Activated T-cell treated with anti-CD3 and anti-CD28 coated beads, Interleukin-2, amount 50 U/mL, for 72 hours (primary cell): ENCODE measurements at places on chromosomes 11 and 22. TPM values are rescaled to one million over a fixed set of nuclear protein-coding genes. Genes with fewer than 3 reads are reported as not detected.

GRCh38 chr11:79594834-79595233 is 154.0 kb upstream of the TENM4 start:
- no peak for DNase-seq

DNA sequence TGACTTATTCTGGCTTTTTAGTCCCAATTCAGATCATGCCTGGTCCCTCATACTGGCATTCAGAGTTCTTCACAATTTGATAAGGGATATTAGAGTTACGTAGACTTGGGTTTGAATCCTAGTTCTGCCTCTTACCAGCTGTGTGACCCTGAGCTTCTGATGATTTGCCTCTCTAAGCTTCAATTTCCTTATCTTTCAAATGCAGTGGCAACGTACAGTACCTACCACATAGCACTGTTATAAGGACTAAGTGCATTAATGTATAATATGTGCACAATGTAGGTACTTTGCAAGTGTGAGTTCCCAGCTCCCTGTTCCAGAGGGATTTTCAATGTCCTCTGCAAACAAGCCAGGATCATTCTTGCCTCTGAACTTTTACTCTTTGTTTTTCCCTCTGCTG is 7.3 kb downstream of the RHOG start:
- DNase-seq: no peak

DNA sequence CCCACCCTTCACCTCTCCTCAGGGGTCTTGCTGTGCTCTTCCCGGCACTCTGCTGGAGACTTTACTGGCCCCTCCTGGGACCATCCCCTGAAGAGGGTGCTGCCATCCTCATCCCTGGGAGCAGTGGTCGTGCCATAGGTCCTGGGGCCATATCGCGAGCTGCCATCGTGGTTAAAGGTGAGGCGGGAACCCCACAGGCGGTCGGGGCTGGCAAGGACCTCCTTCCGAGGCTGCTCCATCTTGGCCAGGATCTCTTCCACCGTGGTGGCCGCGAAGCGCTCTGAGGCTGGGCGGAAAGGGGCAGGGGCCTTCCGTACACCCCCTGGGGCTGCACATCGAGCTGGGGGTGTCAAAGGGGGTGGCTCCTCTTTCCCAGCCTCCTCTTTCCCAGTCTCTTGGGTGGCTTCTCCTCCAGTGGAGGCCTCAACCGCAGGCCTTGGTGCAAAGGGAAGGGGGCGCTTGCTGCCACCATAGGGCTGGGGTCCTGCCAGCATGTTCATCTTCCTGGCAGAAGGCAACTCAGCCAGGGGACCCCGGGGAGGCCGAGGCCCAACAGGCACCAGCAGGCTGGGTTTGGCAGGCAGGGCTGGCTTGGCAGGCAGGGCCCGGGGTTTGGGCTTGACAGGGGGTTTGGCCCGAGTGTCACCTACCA is 4.6 kb downstream of the TNKS1BP1 start:
- no peak for DNase-seq

- DNase-seq: no peak
Measured at GRCh38 chr11:7019500-7020182, 505 bp downstream of the ZNF214 start.

DNA sequence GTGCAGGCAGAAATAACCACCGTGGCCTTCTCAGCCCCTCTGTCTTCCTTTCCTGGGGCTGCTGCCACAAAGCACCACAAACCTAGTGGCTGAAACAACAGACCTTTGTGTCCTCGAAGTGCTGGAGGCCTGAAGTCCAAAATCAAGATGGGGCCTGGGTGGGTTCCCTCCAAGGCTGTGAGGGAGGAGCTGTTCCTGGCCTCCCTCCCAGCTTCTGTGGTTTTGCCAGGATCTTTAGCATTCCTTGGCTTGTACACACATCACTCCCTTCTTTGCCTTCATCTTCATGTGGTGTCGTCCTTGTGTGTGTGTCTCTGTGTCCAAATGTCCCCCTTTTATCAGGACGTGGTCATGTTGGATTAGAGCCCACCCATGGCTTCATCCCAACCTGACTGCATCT is 29.0 kb upstream of the PARVG start:
- no peak for DNase-seq

- DNase-seq: no peak
Measured at GRCh38 chr11:46639197-46639839, 22.0 kb downstream of the ATG13 start.

GRCh38 chr11:28491431-28491830 is 383.2 kb downstream of the METTL15 start:
- DNase-seq: no peak

- no peak for DNase-seq
Measured at GRCh38 chr11:7423946-7424345, 61.4 kb upstream of the OLFML1 start.

- DNase-seq: no peak
Measured at GRCh38 chr11:134244593-134244992, 8.6 kb downstream of the THYN1 start.

- no peak for DNase-seq
Measured at GRCh38 chr11:44615041-44615755, 49.7 kb downstream of the CD82 start.

GRCh38 chr11:56885854-56886253 is 102.9 kb upstream of the OR5AK2 start:
- no peak for DNase-seq

GRCh38 chr22:46087816-46088277 is 62.5 kb upstream of the PPARA start:
- DNase-seq: no peak

- no peak for DNase-seq
Measured at GRCh38 chr11:69333879-69334278, 39.9 kb downstream of the MYEOV start.

GRCh38 chr11:27427183-27427980 is 45.2 kb downstream of the LGR4 start:
- no peak for DNase-seq

- DNase-seq: no peak
Measured at GRCh38 chr22:46202897-46203600, 47.0 kb downstream of the CDPF1 start.

- DNase-seq: no peak
Measured at GRCh38 chr22:42417645-42418305, 14.4 kb downstream of the NFAM1 start.

GRCh38 chr11:2951231-2952110 is 22.3 kb upstream of the PHLDA2 start:
- no peak for DNase-seq

DNA sequence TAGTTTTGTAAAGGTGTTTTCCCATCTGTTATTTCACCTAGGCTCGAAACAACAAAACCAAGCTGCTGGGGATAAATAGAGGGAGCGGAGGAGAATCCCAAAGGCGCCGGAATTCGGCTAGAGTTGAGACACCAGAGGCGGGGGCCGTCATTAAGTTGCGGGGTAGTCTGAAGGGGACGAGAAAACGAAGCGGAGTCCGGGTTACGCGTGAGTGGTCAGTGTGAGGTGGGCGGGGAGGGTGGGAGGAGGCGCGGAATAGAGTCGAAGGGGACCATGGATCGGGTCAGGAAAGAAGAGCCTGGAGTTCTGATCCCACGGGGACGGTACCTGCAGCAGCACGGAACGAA is 361 bp downstream of the SRPRA start:
- no peak for DNase-seq

- DNase-seq: peak; percentile 90
Measured at GRCh38 chr22:41998361-41999261, at the start of gene WBP2NL. Gene WBP2NL (plus strand): TSS chr22:41998788. CDS start chr22:41998819, 31 bp downstream.

- peak; percentile 70 for DNase-seq
Measured at GRCh38 chr11:112555491-112556364, 295.1 kb upstream of the PLET1 start.

DNA sequence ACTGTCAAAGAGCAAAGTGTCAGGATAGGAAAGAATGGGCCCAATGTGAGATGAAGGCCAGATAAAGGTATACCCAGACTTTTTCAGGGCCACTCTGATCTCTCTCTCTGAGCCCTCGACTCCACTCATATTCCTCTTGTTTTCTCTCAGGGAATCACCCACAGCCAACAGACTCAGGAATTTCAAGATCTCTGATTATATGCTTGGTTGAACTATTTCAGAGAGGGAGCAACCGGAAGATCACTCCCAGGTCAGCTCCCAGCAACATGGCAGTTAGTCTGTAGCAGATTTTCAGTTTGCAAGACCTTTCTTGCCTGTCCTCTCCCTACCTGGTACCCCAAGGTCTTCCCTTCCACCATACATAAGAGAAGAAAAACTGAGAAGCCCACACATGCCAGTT is 102.5 kb downstream of the C11orf58 start:
- DNase-seq: no peak

- DNase-seq: no peak
Measured at GRCh38 chr11:62088331-62088933, 35.4 kb upstream of the INCENP start.

GRCh38 chr22:40862013-40862412 is at the start of gene DNAJB7:
Gene DNAJB7 (minus strand): TSS chr22:40862113. CDS start chr22:40861994, 119 bp downstream.
- DNase-seq: no peak

DNA sequence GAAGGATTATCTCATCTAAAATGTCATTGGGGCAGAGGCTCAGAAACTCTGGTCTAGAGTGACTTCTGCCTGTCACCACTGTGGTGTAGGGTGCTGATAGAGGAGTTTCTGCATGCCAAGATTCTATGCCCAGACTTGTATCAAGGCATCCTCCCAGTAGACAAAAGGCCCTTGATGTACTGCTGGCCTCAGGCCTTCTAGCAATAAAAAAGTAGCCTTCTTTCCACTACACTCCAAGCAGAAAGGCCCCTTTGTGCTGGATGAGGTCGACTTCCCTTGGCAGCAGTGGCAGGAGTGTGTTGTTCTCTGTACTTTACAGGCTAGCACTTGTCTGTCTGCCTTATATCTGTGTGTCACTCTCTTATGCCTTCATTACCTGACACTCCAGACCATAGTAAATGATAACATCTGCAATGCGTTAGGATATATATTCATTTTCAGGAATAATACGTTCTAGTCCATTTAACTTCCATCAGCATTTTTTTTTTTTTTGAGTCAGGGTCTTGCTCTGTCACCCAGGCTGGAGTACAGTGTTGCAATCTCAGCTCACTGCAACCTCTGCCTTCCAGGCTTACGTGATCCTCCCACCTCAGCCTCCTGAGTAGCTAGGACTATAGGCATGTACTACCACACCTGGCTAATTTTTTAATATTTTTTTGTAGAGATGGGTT is 49.5 kb upstream of the RRM1 start:
- DNase-seq: no peak

DNA sequence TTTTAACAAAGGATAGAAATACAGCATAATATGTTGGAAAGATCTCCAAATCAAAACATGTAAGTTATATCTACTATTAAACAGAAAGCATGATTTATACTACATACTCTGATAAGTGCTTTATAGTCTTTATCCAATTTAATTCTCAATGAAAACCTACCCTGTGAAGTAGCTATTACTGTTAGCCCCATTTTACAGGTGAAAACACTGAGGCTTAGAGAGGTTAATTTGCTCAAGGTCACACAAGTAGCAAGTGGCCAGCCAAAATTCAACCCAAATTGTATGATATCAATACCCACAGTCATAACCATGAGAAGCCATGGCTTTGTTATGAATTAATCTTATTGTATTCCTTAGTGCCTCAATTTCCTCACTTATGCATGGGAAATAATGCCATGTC is 675 bp upstream of the OR5AN1 start:
- DNase-seq: no peak

GRCh38 chr22:43923631-43924464 is at the start of gene PNPLA3:
Gene PNPLA3 (plus strand): TSS chr22:43923805. CDS start chr22:43923912, 107 bp downstream.
- peak; percentile 86 for DNase-seq

GRCh38 chr11:97149741-97150140 is 759.9 kb downstream of the JRKL start:
- no peak for DNase-seq

DNA sequence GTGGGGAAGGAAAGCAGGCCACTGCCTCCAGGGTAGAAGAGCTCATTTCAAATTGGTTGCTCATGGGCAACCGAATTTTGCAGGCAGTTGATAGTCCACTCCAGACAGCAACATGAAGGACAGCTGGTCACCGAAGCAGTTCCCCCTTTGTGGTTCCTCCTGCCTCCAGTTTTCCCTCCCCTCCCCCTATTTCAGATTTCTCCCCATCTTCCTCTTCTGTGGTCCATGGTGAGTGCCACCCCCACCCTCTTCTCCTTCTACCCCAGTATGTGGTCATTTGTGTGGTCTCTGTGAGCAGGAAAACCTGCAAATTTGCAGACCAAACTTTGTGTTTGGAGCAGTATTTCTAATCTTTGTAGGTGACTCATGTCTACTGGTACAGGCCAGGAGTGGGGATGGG is 38.2 kb upstream of the PAK1 start:
- DNase-seq: no peak

DNA sequence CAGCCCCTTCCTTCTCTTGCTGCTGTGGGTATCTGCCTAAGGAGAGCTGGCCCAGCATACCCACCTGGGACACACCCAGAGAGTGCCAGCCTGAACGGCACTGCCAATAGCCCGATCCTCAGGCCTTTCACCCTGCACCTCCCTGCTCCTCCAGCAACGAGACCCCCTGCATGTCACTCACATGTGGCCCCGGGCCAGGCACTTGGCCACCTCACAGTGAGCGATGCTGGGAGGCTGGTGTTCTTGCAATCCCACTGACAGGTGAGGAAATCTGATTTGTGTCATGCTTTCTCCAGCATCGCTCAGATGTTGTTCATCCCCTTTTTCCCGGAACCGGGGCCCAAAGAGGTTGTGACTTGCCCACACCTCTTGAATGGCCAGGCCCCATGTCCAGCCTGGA is 20.5 kb downstream of the DAGLA start:
- DNase-seq: no peak

DNA sequence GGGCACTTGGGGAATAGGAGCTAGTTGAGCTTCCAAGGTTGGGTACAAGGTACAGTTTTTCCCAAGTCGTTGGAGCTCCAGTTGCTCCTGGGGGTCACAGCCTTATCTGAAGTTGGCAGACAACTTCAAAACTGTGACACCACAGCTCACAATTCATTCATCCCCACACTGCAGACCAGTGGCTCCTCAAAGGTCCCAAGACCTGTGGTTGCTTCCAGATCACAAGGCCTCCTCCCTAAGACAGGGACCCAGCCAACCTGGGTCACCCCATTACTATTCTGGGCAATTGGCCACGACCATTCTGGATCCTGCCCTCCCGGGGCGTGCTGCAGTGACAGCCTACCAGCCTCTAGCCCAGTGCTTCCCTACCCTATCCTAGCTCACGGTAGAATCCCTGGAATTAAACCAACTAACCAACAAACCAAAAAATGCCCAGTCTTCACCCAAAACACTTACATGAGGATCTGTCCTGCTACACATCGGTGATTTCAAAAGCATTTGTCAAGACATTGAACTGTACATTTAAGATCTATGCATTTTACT is 862 bp upstream of the PDXP start:
- no peak for DNase-seq

GRCh38 chr11:128171506-128171905 is 415.9 kb downstream of the ETS1 start:
- no peak for DNase-seq

GRCh38 chr11:79705648-79706047 is 264.8 kb upstream of the TENM4 start:
- DNase-seq: no peak

GRCh38 chr11:134519390-134519750 is 107.3 kb upstream of the B3GAT1 start:
- DNase-seq: no peak

- DNase-seq: no peak
Measured at GRCh38 chr11:36057379-36058042, 113.6 kb downstream of the LDLRAD3 start.

- DNase-seq: no peak
Measured at GRCh38 chr22:46799626-46800025, 37.2 kb downstream of the TBC1D22A start.

Gene DGCR6
- total RNA-seq: 2.5 TPM

Gene CYP2D6
- total RNA-seq: 6.8 TPM

Gene TYR
- not detected for total RNA-seq

Gene TMEM121B
- total RNA-seq: 0.07 TPM

Gene SAA2
- 0.38 TPM for total RNA-seq

Gene GLYATL1
- total RNA-seq: 0.24 TPM

Gene DDX17
- total RNA-seq: 374 TPM

Gene OR2AG1
- total RNA-seq: not detected
